ENCODE measurements at places on chromosomes 1 and 21. TPM values are rescaled to one million over a fixed set of nuclear protein-coding genes. Genes with fewer than 3 reads are reported as not detected.

DNA sequence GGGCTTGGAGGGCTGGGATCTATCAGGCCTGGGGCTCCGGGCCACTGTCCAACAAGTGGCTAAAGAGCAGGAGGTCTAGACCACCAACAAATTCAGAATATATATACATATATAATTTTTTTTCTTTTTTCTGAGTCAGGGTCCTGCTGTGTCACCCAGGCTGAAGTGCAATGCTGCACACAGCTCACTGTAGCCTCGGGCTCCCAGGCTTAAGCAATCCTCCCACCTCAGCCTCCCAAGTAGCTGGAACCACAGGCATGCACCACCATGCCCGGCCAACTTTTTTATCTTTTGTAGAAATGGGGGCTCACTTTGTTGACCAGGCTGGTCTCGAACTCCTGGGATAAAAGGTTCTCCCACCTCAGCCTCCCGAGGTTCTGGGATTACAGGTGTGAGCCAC is 6.8 kb upstream of the LAPTM5 start:
- no peaks in the 10 kb centered on the region for H3K27me3 ChIP-seq
- peaks cover 51% of the 10 kb centered on the region for H3K4me1 ChIP-seq
- DNase-seq: no peak
- H3K36me3 ChIP-seq: no peaks in the 10 kb centered on the region

KIF26B gene
- 1.1 TPM for total RNA-seq

GRCh38 chr1:151936653-151937052 is 27.3 kb upstream of the THEM4 start:
- H3K27ac ChIP-seq: no peak overlapping the region
- no peaks in the 10 kb centered on the region for H3K27me3 ChIP-seq
- no peaks in the 10 kb centered on the region for H3K4me1 ChIP-seq

GRCh38 chr1:235430991-235431390 is 63.8 kb downstream of the TBCE start:
- no peak overlapping the region for H3K27ac ChIP-seq
- peaks cover 7% of the 10 kb centered on the region for H3K36me3 ChIP-seq
- H3K4me1 ChIP-seq: no peaks in the 10 kb centered on the region
- DNase-seq: no peak

- H3K4me1 ChIP-seq: peaks cover 73% of the 10 kb centered on the region
- H3K27ac ChIP-seq: peak overlapping the region; percentile 88
- H3K36me3 ChIP-seq: no peaks in the 10 kb centered on the region
- no peaks in the 10 kb centered on the region for H3K27me3 ChIP-seq
- no peak overlapping the region for H3K4me3 ChIP-seq
Measured at GRCh38 chr1:225812488-225813213, 2.7 kb downstream of the EPHX1 start.

GRCh38 chr21:37878946-37879660 is 37.2 kb downstream of the KCNJ6 start:
- H3K4me3 ChIP-seq: no peak overlapping the region
- no peaks in the 10 kb centered on the region for H3K36me3 ChIP-seq
- no peaks in the 10 kb centered on the region for H3K27me3 ChIP-seq
- H3K27ac ChIP-seq: no peak overlapping the region
- no peaks in the 10 kb centered on the region for H3K4me1 ChIP-seq
- DNase-seq: no peak

DNA sequence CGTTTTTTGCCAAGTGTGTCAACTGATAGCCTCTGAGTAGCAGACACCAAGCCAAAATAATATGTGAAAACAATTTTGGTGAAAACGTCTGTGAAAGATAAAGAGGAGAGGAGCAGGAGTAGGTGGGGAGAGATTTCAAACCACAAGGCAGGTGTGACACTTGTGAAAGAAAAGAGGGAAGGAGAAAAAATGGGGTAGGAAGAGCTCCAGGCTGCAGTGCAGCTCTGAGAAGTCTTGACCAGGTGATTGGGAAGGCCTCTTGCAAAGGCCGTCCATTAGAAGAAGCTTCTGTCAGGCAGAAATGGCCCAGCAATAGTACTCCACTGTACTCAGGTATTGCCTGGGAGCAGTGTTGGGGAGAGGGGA is 10.6 kb upstream of the RAVER2 start:
- no peak for DNase-seq
- no peak overlapping the region for H3K4me3 ChIP-seq
- no peaks in the 10 kb centered on the region for H3K4me1 ChIP-seq
- H3K27me3 ChIP-seq: no peaks in the 10 kb centered on the region
- H3K27ac ChIP-seq: no peak overlapping the region

KDM1A gene
- 46.0 TPM for total RNA-seq

GBP7 gene
- total RNA-seq: not detected

- peak overlapping the region; percentile 86 for H3K27ac ChIP-seq
- DNase-seq: peak; percentile 73
- H3K36me3 ChIP-seq: no peaks in the 10 kb centered on the region
- H3K27me3 ChIP-seq: no peaks in the 10 kb centered on the region
Measured at GRCh38 chr1:174160109-174160473, 771 bp downstream of the RABGAP1L start.

HSD3B2 gene
- not detected for total RNA-seq

GRCh38 chr1:11541956-11542355 is 63.0 kb downstream of the DISP3 start:
- H3K36me3 ChIP-seq: no peaks in the 10 kb centered on the region
- H3K4me3 ChIP-seq: no peak overlapping the region
- H3K27me3 ChIP-seq: no peaks in the 10 kb centered on the region
- no peak for DNase-seq
- no peak overlapping the region for H3K27ac ChIP-seq

DNA sequence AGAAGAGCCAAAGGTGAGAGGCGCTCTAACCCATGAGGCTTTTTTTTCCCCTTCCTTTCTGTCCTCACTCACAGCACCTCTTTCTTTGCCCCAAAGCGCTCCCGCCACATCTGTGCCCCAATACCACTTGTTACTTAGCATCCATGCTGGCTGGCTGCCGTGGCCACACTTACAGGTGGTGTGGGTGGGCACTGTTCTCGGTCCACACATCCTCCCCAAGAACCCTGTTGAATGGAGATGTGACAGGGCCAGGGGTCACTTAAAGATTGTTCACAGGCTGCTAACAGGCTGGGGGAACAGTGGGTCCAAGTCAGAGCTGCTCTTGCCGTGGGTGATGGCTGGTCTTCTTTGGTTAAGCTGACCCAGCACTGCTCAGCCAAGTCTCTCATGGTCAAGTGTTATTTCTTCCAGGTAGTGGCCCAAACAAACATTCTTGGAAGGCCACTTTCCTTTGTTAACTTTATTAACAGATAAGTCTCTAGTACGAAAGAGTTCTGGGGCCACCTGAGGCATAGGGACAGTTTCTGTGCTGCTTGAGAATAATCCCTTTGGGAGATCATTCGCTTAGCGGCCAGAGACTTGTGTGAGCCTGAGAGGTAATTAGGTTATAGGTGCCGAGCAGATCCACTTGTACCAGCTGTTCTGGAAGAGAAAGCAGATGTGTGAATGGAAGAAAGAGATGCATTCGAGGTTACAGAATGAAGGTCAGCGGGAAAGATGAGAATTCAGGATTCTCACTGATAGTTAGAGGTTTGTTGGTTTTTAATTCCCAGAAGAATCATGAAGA is 62.6 kb upstream of the IRF2BP2 start:
- no peak overlapping the region for H3K27ac ChIP-seq
- no peak for DNase-seq
- no peaks in the 10 kb centered on the region for H3K36me3 ChIP-seq
- no peaks in the 10 kb centered on the region for H3K27me3 ChIP-seq
- no peak overlapping the region for H3K4me3 ChIP-seq
- peaks cover 2% of the 10 kb centered on the region for H3K4me1 ChIP-seq

- no peak overlapping the region for H3K4me3 ChIP-seq
- no peak for DNase-seq
Measured at GRCh38 chr1:151312411-151312810, 14.8 kb downstream of the PI4KB start.

SPATA21 gene
- total RNA-seq: not detected

IFI6 gene
- 51.5 TPM for total RNA-seq

- no peak for DNase-seq
- H3K4me3 ChIP-seq: no peak overlapping the region
- no peaks in the 10 kb centered on the region for H3K36me3 ChIP-seq
- H3K4me1 ChIP-seq: no peaks in the 10 kb centered on the region
- H3K27ac ChIP-seq: no peak overlapping the region
- peaks cover 41% of the 10 kb centered on the region for H3K27me3 ChIP-seq
Measured at GRCh38 chr1:2939041-2939552, 82.2 kb upstream of the ACTRT2 start.

DNA sequence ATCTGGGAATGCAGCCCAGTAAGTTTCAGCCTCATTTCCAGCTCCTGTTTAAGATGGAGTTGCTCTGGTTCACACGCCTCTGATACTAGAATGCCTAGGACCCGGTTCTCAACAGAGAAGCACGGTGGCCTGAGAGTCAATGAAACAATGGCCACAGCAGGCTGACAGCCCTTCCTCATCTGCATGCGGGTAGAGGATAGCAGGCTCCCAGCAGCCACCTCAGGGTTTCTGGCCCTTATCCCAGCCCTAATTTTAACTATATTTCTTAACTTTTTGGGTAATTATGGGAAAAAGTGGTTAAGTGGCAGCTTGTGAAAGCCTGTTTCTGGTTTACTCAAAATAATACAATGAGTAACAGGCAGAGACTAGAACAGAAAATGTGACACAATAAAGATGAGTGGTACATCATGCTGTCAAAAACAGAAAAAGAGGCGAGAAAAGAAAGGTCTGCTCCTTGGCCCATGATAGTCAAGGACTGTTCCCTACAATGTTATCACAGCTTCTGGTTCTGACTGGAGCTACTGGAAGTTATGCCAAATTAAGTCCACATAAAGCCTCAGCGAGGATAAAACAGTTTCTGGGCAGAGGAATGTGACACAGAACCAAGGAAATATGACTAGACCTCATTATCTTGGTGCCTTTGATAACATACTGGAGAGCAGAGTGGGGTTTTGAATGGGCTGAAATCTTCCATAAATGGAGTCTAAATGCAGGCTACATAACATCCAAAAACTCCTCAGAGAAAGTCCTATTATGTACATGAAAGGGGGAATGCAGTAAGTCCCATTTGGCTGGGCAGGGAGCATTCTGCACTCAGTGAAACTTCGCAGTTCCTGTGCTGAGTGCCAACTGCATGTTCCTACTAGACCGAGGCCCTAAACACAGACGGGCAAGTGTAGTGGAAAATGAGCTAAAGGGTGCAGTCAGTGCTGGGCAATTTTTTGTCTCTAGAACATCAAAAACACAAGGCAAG is 92.1 kb downstream of the NIBAN1 start:
- H3K27ac ChIP-seq: peak overlapping the region; percentile 81
- no peaks in the 10 kb centered on the region for H3K36me3 ChIP-seq
- H3K4me1 ChIP-seq: peaks cover 85% of the 10 kb centered on the region
- peak; percentile 87 for DNase-seq
- H3K4me3 ChIP-seq: no peak overlapping the region
- H3K27me3 ChIP-seq: no peaks in the 10 kb centered on the region

- peaks cover 22% of the 10 kb centered on the region for H3K4me1 ChIP-seq
- DNase-seq: no peak
- H3K36me3 ChIP-seq: no peaks in the 10 kb centered on the region
- H3K4me3 ChIP-seq: no peak overlapping the region
- no peak overlapping the region for H3K27ac ChIP-seq
Measured at GRCh38 chr1:58395355-58395754, 151.2 kb downstream of the OMA1 start.

DNA sequence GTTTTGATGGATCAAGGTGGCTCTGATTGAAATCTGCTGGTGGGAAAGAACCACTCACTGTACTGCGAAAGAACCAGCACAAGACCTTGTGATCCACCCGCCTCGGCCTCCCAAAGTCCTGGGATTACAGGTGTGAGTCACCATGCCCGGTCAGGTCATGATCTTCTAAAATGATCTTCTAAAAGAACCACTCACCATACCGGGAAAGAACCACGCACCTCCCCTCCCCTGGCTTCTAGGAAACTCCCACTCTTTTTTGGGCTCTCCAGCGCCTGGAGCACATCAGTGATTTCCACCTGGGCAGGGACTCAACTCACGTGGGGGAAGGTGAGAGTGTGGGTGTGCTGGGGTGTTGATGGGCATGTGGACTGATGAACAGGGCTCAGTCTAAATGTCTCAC is 7.9 kb upstream of the RAB7B start:
- H3K4me1 ChIP-seq: no peaks in the 10 kb centered on the region
- no peak overlapping the region for H3K27ac ChIP-seq
- DNase-seq: no peak

TRIM67 gene
- 0.28 TPM for total RNA-seq

GRCh38 chr1:240719953-240720700 is 108.2 kb upstream of the GREM2 start:
- H3K27ac ChIP-seq: no peak overlapping the region
- DNase-seq: no peak
- no peak overlapping the region for H3K4me3 ChIP-seq
- H3K4me1 ChIP-seq: no peaks in the 10 kb centered on the region

DNA sequence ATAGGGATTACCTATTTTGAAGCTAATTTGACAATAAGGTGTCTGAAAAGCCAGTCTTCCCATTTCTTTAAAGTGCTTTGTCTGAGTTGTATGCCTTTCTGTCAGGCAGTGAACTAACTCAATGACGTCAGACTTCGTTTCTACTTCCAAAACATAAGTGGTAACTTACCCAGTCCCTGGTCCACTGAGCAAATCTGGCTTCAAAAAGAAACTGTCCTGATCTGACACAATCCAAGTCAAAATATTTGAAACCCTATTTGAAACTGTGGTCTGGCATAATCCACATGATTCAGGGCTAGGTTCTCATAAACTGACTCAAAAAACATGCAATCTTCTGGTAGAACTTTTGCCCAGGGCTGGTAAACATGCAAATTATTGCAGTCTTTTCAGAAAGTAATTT is 34.0 kb downstream of the DIRAS3 start:
- H3K4me3 ChIP-seq: no peak overlapping the region
- no peak for DNase-seq
- H3K27me3 ChIP-seq: no peaks in the 10 kb centered on the region
- H3K4me1 ChIP-seq: no peaks in the 10 kb centered on the region

- no peak overlapping the region for H3K27ac ChIP-seq
- H3K36me3 ChIP-seq: no peaks in the 10 kb centered on the region
- DNase-seq: no peak
- no peak overlapping the region for H3K4me3 ChIP-seq
- no peaks in the 10 kb centered on the region for H3K27me3 ChIP-seq
- no peaks in the 10 kb centered on the region for H3K4me1 ChIP-seq
Measured at GRCh38 chr1:22159891-22160290, 17.0 kb upstream of the WNT4 start.

- peaks cover 60% of the 10 kb centered on the region for H3K4me1 ChIP-seq
- no peaks in the 10 kb centered on the region for H3K27me3 ChIP-seq
- peak overlapping the region; percentile 94 for H3K27ac ChIP-seq
- no peak overlapping the region for H3K4me3 ChIP-seq
- no peaks in the 10 kb centered on the region for H3K36me3 ChIP-seq
- no peak for DNase-seq
Measured at GRCh38 chr1:203463469-203464062, 12.0 kb upstream of the PRELP start.

GRCh38 chr1:26582053-26582835 is 52.7 kb downstream of the RPS6KA1 start:
- H3K36me3 ChIP-seq: no peaks in the 10 kb centered on the region
- DNase-seq: no peak
- no peaks in the 10 kb centered on the region for H3K4me1 ChIP-seq
- no peak overlapping the region for H3K27ac ChIP-seq
- no peaks in the 10 kb centered on the region for H3K27me3 ChIP-seq

- H3K27ac ChIP-seq: peak overlapping the region; percentile 86
- no peaks in the 10 kb centered on the region for H3K4me1 ChIP-seq
- peaks cover 33% of the 10 kb centered on the region for H3K36me3 ChIP-seq
- no peak for DNase-seq
- no peaks in the 10 kb centered on the region for H3K27me3 ChIP-seq
Measured at GRCh38 chr1:25563330-25564215, 20.2 kb downstream of the LDLRAP1 start.
